Retinal pigment epithelial cell (primary cell): ENCODE measurements at places on chromosomes 5 and 9.

GRCh38 chr5:74627646-74628279, 12.8 kb downstream of the ENC1 start:
- no peak for DNase-seq

GRCh38 chr5:159053216-159053615, 46.5 kb downstream of the EBF1 start:
- no peak for DNase-seq

DNA sequence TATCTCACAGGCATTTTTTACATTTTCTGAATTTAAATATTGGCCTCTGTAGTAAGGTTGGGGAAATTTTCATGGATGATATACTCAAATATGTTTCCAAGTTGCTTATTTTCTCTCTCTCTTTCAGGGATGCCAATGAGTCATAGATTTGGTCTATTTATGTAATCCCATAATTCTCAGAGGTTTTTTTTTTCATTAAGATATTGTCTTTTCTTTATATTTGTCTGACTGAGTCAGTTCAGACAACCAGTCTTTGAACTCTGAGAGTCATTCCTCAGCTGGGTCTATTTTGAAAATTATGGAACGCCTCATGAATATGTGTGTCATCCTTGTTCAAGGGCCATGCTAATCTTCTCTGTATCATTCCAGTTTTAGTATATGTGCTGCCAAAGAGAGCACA, 223.2 kb downstream of the PCSK1 start:
- DNase-seq = peak; percentile 25

DNA sequence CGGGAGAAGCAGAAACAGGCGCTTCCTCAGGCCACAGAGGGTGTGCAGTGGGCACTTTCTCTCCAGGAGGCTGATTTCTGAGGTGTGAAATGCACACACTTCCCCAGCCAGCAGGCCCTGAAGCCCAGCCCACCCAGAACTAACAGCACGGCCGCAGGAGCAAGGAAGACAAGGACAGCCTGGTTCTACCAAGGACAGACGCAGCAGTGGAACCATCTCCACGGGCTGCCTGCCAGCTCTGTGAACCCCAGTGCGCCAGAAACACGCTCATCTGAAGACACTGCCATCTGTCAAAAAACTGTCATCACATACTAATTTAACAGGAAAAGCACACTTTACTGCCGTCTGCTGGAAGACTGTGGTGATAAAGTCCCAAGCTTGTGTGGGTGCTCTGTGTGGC, 40.7 kb downstream of the MAPK9 start:
- no peak for DNase-seq

GRCh38 chr5:9421884-9422283, 124.0 kb downstream of the SEMA5A start:
- DNase-seq = no peak
